Stimulated activated CD8-positive, alpha-beta memory T cell treated with anti-CD3 and anti-CD28 coated beads, Interleukin-15, amount 100 ng/mL, for 24 hours (primary cell): ENCODE measurements at places on chromosomes 16 and 17.

GRCh38 chr16:3065742-3066439 is 451 bp downstream of the IL32 start:
- DNase-seq: no peak

- DNase-seq: no peak
Observed at GRCh38 chr16:67951485-67951884, 7.6 kb upstream of the LCAT start.

GRCh38 chr17:16199093-16199492 is 16.2 kb downstream of the NCOR1 start:
- no peak for DNase-seq

GRCh38 chr16:9098377-9099090 is 7.1 kb downstream of the HAPSTR1 start:
- no peak for DNase-seq

- no peak for DNase-seq
Observed at GRCh38 chr17:3859940-3860339, 13.9 kb upstream of the NCBP3 start.

DNA sequence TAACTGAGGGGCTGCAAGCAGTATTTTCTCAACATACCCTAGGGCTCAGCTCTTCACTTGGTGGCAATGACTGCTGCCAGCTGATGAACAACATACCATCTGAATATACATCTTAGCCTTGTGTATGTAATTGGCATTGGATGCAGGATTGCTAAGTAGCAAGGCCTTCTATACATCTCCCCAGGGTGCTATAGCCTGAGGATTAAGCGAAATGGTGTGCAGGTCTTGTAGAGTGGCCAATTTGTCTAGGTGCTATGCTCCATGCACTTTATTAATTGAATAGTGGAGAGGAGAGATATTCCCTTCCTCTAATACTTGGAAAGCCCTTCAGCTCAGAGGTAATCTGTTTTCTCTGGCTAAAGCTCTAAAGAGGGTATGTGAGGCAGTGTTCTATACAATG is 71.9 kb downstream of the KIF2B start:
- DNase-seq: no peak

- DNase-seq: no peak
Observed at GRCh38 chr17:68906638-68907037, 48.6 kb downstream of the ABCA8 start.

- no peak for DNase-seq
Observed at GRCh38 chr16:85103114-85104079, 8.9 kb downstream of the CIBAR2 start.

DNA sequence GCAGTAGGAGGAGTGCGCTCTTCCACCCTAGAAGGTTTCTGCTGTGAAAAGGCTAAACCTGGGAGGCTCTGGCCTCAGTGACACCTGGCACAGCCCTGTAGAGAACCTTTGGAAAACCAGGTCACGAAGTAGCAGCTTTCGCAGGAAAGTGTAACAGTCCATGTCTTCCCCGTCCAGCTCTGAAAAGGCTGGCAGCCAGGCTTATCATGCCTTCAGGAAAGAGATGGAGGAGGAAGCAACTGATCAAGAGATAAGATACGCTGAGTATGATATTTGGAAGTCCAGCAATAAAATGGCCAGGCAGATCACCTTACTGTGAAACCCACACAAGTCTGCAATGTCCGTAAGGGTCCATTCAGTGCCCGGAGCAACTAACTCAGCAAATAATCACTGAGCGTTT is 22.3 kb downstream of the TUBD1 start:
- no peak for DNase-seq

DNA sequence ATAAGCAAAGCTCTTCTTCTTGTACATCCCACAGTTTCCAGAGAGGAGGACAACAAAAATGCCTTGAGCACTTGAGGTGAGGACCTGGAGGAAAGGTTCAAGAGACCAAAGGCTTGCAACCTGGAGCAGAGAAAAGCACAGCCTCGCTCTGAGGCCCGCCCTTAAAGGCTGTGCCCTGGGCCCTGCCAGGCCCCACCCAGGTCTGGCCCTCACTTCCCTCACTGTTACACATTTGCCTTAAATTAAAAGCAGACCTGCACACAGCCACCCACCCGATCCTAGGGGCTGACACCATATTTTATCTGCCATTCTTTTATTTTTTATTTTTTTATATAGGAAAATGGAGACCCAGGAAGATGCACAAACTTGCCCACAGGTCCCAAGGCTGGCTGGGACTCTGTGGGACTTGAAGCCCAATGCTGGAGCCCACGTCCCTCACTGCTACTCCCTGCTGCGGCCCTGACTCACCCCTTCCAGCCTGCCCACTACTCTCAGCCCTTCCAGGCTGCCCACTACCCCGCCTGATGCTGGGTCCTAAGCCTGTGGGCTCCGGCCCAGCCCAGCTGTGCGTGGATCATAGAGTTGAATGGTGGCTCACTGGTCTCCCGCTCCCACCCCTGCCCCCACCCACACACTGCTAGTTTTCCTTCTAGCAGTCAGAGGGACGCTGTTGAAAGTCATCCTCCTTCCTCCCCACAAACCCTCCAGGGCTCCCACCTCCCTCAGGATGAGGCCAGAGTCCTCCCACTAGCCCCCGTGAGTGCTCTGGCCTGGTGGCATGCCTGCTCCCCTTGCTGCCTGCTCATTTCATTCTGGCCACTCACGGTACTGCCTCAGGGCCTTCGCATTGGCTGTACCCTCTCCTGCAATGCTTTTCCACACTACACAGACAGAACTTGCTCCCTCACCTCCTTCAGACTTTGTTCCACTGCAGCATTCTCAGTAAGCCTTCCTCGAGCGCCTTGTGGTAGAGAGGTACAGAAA is 77.6 kb upstream of the MED9 start:
- no peak for DNase-seq

DNA sequence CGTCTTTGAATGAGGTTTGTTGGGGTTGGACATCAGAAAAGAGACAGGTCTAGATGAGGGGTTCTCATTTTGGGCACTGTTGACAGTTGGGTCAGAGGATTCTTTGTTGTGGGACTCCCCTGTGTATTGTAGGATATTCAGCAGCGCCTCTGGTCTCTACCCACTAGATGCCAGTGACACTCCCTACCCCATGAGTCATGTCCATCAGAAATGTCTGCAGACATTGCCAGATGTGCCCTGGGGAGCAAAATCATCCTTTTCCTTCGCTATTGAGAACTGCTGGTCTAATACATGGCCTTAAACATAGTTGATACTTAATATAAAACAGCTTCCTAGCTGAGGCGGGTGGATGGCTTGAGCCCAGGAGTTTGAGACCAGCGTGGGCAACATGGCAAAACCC is 3.1 kb downstream of the ABAT start:
- no peak for DNase-seq

GRCh38 chr17:18158022-18158600 is 25.5 kb upstream of the ALKBH5 start:
- DNase-seq: peak; percentile 88

DNA sequence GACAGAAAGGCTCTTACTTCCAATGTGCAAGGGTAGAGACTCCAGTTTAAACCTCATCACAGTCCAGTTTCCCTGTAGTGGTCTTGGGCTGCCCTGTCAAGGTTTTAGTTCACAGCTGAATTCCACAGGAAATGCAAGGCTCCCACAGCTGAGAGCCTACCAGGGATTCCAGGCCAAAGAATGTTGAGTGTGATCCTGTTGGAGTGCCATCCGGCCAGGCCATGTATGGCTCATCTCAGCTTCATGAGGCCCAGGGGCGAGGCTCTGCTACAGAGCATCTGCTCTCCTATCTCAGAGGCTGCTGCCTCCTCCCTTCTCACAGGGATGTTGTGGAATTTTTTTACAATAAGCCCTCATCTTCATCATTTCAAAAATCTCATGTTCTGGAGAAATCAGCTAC is 239.8 kb upstream of the CCL2 start:
- no peak for DNase-seq

GRCh38 chr17:49715216-49715615 is 7.5 kb upstream of the SLC35B1 start:
- DNase-seq: no peak

DNA sequence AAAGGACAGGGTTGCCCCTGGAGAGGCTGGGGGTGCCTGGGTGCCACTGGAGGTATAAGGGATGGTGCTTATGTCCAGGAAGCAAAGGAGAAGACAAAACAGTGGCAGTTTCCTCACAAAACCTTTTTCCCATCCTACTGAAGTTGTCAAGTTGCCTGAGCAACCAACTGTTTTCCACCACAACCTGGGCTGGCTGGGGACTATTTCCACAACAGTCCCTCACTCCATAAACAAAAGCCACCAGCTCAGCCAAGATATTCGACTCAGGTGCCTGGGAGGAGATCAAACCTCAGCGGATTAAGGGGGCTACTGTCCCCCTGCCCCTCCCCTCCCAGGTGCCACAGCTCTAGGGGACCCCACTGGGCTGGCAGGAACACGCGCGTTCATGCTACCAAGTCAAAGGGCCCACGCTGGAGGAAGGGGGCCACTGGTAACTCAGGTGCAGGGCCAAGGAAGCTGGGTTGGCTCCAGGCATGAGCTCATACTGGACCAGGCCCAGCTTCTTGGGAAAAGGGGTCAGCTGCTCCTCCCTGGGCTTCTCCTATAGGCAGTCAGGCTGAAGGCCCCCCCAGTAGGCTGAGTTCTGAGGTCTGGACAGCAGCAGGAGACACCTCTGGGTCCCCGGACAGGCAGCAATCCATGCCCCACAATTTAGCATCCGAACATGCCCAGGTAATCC is 45.7 kb upstream of the MRPS23 start:
- no peak for DNase-seq

- DNase-seq: no peak
Observed at GRCh38 chr16:9755081-9755480, 427.1 kb downstream of the GRIN2A start.

- no peak for DNase-seq
Observed at GRCh38 chr17:37430051-37430627, 23.5 kb downstream of the TADA2A start.

DNA sequence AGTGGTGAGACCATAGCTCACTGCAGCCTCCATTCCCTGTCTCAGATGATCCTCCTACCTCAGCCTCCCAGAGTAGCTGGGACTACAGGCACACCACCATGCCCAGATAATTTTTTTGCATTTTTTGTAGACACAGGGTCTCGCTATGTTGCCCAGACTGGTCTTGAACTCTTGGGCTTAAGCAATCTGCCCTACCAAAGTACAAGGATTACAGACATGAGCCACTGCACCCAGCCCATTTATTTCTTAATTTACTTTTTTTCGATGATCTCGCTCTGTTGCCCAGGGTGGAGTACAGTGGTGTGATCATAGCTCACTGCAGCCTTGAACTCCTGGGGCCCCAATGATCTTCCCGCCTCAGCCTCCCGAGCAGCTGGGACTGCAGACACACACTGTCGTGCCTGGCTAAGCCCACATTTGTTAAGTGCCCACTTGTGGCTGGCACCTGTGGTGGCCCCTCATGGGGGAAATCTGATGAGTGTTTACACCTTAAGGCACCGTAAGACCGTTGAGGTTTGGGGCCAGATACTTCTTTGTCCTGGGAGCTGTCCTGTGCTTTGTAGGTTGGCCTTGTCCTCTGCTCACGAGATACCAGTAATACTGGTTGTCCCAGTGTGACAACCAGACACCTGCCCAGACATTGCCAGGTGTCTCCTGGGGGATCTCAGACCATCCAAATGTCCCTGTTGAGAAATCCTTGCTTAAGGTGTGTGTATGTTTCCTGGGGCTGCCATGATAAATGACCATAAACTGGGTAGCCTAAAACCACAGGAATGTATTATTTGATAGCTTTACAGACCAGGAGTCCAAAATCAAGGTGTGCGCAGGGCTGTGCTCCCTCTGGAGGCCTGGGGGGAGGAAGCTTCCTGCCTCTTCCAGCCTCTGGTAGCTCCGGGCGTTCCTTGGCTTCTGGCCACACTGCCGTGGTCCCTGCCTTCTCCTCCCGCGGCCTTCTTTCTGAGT is 141.4 kb upstream of the GSE1 start:
- DNase-seq: no peak

GRCh38 chr17:1742371-1743087 is at the start of gene SERPINF2:
Gene SERPINF2, plus strand, starts transcription at chr17:1742871. Its CDS starts 2,125 bp downstream, at chr17:1744996.
- DNase-seq: no peak

DNA sequence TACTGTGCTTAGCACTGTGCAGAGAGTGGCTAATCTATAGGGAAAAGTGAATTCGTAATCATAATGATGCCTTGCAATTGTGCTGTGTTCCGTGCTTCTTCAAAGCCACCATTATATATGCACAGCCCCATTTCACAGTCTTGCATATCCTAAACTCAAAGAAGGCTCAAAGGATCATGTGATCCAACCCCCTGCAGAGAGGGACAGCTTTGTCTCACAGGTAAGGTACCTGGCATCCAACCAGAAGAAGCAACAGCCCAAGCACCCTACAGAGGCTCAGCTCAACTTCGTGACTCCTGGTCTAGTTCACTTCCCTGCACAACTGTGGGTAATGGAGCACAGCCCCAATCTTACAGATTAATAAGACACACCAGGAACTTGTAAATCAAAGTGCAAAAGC is 124.0 kb downstream of the ZNF423 start:
- no peak for DNase-seq

GRCh38 chr17:77681861-77682260 is 276.6 kb upstream of the TNRC6C start:
- DNase-seq: no peak

- no peak for DNase-seq
Observed at GRCh38 chr17:76716839-76717215, 6.1 kb upstream of the MXRA7 start.

DNA sequence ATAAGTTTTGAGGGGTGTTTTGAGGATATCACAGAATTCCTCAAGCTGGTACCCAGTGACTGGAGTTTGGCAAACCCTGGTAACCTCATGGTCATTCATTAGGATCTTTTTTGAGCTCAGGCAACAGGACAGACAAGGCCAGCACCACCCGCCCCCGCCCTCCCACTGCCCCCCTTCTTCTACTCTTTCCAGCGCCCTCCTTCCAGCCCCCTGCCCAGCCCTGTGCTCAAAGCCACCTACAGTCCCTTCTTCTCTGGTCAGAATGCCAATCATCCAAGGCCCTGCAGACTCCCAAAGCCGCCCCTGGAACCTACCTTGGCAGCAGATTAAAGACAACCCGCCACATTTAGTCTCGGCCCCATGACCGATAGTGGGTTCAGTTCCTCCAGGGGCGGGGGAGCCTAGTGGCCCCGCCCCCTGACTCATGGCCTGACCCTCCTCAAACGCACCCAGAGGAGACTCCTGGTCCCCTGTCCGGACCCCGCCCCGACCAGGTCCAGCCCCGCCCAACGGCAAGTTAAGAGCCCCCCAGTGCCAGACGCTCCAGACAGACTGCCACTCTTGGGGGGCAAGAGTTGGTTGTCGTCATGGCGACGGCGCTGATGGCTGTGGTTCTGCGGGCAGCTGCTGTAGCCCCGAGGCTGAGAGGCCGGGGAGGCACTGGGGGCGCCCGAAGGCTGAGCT is at the start of gene NAGS:
Gene NAGS, plus strand, starts transcription at position 546 of the 684 bp plus-strand sequence. Its CDS starts 42 bp downstream, at position 588.
- DNase-seq: no peak

GRCh38 chr17:53470626-53471025 is 352.1 kb upstream of the KIF2B start:
- no peak for DNase-seq

DNA sequence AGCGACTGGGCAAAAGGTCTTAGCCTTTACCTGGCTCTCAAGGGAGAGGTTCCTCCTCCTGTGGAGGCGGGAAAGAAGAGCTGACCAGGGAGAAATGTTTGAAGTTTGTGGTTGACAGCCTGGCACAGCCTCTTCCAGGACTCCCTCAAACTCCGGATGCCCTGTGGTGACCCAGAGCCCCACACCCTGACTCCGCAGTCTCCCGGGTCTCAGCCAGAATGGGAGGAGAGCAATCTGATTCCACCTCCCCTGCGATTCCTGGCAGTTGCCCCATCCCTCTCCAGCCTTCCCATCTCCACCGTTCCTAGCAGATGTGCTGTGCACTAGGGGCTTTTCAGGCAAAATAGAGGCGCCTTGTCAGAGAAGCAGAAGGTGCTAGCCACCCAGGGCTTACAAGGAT is 5.5 kb upstream of the DNAI2 start:
- no peak for DNase-seq

GRCh38 chr17:60442271-60443173 is 20.2 kb downstream of the CHCT1 start:
- no peak for DNase-seq

- no peak for DNase-seq
Observed at GRCh38 chr17:39972271-39972670, 8.3 kb upstream of the PSMD3 start.
